ENCODE measurements at places on chromosomes 5 and 9. TPM values are rescaled to one million over a fixed set of nuclear protein-coding genes. Genes with fewer than 3 reads are reported as not detected.

- DNase-seq, result no peak
Observed at GRCh38 chr5:156385416-156385815, 58.5 kb downstream of the SGCD start.

DNA sequence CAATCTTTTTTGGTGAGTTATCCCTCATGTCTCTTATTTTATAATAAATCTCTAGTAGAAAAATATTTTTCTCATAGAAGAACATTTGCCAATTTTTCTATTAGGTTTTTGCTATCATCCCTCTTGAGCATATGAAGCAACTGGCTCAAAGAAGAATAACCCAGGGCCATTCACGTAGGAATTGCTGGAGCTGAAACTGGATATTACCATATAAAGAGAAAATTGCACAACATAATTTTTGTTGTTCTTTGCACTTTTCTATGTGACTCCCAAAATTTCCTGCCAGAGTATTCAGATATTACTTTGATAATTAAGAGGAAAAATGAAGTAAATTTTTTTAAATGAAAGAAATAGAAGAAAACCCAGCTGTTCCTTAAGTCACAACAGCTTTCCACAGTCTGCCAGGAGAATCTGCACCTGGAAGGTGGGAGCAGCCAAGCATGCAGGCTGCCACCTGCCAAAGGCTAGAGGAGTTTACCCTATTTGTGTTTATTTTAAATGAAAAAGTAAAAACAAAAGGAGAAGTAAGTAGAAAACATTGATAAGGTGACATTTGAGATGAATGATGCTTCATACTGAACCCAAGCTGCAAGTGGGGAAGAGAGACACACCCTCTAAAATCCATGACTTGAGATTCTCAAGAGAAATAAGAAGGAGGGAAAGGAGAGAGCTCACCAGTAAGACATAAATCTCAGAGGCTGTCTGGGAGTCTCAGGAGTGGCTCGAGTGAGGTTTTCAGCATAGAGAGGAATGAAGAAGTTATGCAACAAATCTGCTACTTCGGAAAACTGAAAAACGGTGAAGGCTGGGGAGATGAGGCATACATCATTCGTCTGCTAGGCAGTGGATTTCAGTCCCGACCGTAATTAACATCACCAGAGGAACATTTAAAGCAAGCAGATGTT is 31.5 kb upstream of the FREM1 start:
- DNase-seq, result no peak

- DNase-seq, result no peak
Observed at GRCh38 chr5:40220260-40220659, 459.5 kb upstream of the PTGER4 start.

- no peak for DNase-seq
Observed at GRCh38 chr5:98961665-98962344, 33.0 kb upstream of the CHD1 start.

DNA sequence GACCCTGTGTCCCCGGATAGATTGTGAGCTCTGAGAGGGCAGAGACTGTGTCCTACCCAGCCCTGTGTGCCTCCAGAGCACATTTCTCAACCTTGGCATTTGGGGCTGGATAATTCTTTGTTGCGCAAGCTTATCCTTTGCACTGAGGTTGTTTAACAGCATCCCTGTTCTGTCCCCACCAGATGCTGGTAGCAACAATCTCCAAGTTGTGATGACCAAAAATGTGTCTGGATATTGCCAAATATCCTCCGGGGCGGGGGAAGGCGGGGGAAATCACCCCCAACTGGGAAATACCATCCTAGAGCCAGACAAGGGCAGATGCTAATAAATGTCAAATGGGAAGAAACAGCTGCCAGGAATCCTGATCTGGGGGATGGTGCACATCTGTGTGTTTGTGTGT is 24.0 kb upstream of the TNIP1 start:
- DNase-seq, result no peak

DNA sequence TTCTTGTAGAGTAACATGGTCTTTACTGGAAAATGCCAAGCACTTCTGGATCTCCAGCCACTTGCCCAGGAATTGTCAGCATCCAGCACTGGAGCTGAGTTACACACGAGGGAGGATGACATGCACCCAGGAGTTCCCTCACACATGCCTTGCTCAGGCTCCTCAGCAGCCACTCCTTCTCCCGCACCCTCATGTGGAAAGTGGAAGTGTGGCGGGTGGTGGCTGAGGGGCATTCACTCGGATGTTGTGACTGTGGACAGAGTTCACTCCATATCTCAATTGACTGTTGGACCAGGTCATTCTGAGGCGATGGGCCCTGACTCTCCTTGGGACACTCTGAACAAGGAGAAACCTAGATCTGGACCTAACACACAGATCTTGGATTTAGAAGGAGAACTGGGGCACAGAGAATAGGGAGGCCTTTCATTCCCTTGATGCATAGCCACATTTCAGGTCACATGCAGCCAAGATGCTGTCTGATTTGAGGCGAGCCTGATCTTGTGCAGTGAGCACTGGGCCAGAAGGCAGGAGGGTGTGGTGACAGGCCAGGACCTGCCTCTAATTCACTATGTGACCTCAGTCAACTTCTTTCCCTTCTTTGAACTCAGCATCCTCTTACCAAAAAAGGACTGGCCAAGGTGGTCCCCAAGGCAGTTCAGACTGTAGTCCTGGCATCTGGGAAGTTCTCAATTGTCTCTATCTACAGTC is 62.1 kb downstream of the CYSTM1 start:
- DNase-seq, result no peak

GRCh38 chr5:136717917-136718316 is 352.6 kb upstream of the TRPC7 start:
- DNase-seq, result no peak

DNA sequence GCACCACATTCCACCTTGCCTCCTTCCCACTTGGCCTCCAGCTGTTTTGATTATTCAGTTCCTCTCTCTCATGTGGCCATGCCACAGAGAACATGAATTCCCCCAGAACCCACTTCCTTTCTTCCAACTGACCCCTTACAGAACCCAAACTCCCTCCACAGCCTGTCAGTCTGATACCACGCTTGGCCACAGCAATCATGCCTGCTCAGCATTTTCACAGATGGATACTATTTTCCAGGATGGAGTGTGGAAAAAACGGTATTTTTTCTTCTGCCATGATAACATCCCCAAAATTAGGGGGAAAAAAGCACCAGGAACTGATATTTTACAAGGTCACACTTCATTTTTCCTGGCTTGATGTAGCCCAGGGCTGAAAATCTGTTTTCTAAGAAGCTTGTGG is 34.9 kb upstream of the SLIT3 start:
- no peak for DNase-seq

DNA sequence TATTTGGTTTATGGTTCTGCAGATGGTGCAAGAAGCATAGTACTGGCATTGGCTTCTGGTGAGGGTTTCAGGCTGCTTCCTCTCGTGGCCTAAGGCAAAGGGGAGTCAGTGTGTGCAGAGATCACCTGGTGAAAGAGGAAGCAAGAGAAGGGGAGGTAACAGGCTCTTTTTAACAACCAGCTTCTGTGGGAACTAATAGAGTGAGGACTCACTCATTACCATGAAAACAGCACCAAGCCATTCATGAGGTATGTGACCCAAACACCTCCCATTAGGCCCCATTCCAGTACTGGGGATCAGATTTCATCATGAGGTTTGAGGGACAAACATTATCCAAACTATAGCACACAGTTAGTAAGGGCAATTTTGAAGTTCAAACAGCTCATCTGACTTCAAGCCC is 263.5 kb downstream of the TMEM38B start:
- DNase-seq, result no peak

GRCh38 chr5:14552017-14552416 is 29.6 kb upstream of the OTULINL start:
- DNase-seq, result no peak

DNA sequence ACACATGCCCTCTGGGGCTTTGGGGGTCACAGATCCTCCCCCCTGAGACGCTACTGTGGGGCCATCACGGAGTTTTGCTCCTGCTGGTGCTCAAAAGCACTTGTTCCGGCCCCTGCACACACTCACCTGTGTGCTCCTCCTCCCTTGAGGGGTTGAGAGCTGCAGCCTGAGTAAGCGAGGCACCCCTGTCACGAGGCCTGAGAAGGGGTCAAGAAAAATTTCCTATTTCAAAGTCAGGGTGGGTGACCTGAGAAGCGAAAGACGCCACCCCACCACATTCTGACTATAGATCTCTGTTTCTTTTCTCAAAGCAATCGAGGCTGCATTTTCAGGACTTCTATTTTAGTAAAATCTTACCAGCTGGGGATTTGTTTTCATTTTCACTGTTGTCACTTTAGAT is 138.5 kb downstream of the DCP2 start:
- no peak for DNase-seq

- no peak for DNase-seq
Observed at GRCh38 chr5:51567636-51568035, 184.4 kb downstream of the ISL1 start.

DNA sequence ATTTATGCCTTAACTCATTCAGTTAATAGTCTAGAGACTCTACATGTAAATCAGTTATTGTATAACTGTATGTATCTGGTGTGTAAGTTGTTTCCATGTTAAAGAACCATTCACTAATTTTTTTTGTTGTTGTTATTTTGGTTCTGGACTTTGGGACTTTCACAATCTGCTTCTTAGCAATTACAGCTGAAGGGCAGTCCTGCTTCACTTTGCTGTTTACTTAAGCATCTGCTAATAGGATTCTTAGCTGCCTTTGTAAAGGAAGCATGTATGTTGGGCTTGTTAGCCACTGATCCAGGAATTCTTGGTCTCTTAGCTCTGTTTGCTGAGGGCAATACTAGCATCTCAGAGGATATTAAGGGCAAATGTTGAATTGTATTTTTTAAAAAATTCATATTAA is 97.0 kb downstream of the FOCAD start:
- no peak for DNase-seq

GRCh38 chr5:139964266-139964993 is 78.7 kb downstream of the NRG2 start:
- DNase-seq, result no peak

- DNase-seq, result no peak
Observed at GRCh38 chr9:33161589-33162132, 5.5 kb downstream of the B4GALT1 start.

GRCh38 chr5:133668458-133668857 is 56.1 kb upstream of the FSTL4 start:
- no peak for DNase-seq

- no peak for DNase-seq
Observed at GRCh38 chr5:55713871-55714270, 1.7 kb upstream of the SLC38A9 start.

DNA sequence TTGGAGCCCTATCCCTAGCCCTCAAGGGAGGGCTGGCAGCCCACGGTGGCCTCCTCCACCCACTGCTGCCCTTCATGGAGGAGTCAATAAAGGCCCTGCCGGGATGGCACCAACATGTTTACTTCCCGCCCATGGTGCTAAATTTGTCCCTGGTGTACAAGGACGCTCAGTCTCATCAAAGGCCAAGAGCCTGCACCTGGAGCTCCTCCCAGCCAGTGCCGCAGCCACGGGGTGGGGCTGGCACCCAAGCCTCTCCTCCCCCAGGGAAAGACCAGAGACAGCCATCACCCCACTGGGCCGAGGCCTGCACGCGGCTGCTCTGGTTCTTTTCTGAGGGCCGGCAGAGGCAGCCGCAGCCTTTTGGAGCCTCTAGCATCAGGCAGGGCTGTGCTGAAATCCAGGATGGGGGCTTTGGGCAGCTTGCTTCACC is 34.8 kb upstream of the RXRA start:
- DNase-seq, result no peak

DNA sequence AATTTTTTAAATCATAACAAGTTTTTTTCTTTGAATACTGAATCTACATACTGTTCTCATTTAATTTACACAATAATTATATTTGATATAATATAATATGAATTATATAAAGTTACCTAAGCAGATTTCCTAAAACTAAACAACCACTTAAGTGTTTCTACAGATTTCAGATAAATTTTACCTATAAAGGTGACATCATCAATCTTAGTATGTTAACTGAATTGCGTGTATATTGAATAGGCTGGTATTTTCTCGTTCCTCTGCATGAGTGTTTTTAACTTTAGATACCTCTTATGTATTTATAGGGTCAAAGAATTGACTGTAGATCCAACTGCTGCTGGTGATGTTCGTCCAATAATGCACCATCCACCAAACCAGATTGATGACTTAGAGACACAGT is 30.3 kb downstream of the DIMT1 start:
- no peak for DNase-seq

DNA sequence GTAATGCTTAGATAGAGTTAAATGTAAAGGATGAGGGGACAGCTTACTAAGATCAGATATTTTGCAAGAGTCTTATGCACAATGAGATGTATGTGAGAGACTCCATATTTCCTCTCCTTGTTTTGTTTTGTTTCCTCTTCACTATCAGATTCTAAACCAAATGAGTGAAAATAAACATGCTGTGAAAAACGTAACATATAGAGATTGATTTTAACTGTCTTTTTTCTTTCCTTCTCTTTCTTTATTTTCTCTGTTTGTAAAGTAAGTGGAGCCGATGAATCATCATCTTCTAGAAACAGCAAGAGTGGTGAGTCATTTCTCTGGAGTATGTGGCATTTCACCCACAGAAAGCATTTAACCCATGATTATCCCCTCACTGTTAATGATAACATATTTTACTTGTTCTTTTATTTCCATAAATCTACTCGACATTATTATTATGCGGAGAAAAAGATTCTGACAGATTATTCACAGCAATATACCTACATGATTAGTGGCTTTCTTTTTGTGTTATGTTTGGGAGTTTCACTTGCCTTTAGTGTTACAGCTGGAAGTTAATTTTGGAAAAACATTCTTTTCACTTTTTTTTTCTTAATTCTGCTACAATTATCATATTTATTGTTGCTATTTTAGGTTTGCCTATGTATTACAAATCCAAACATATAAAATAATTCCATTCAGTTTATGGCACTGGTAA is 2.1 kb upstream of the ANXA1 start:
- DNase-seq, result no peak

DNA sequence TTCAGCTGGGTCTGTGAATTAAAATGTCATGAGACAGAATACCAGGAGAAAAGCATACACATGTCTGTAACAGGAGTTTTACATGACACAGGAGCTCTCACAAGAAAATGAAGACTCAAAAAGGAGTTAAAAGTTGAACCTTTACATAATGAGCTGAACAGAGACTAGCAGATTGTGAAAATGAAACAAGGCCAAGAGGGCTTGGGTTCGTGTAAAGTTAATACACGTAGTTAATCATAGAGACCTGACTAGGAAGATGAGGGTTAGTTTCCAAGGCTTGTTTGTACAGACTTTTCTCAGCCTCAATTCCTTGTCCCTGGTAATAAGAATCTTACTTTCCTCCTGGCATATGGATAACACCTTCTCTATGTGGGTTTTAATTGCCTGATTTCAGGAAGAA is 1294.0 kb downstream of the MAT2B start:
- DNase-seq, result no peak

- no peak for DNase-seq
Observed at GRCh38 chr5:151225071-151225470, 1.2 kb upstream of the CCDC69 start.

Gene SLC4A9
- not detected for total RNA-seq

Gene NTNG2
- 1.2 TPM for total RNA-seq

Gene ZNF483
- total RNA-seq, result 17.8 TPM

Gene PCDHB10
- total RNA-seq, result 9.1 TPM

Gene ERCC8
- total RNA-seq, result 11.0 TPM

Gene TMEM232
- total RNA-seq, result 13.3 TPM

Gene OLFML2A
- total RNA-seq, result 5.4 TPM

Gene SPATA31A3
- not detected for total RNA-seq

Gene PRLR
- total RNA-seq, result 2.6 TPM

Gene COX7C
- 240 TPM for total RNA-seq

Gene ZBED3
- total RNA-seq, result 6.2 TPM

Gene TLE1
- total RNA-seq, result 69.7 TPM

Gene AGXT2
- not detected for total RNA-seq

Gene RXFP3
- not detected for total RNA-seq

All from thoracic aorta (tissue), 2 donors.